Activated T-helper 1 cell treated with Interleukin-2 at 50 U/mL for 16 hours (primary cell): ENCODE measurements at places on chromosomes 11 and 22.

DNA sequence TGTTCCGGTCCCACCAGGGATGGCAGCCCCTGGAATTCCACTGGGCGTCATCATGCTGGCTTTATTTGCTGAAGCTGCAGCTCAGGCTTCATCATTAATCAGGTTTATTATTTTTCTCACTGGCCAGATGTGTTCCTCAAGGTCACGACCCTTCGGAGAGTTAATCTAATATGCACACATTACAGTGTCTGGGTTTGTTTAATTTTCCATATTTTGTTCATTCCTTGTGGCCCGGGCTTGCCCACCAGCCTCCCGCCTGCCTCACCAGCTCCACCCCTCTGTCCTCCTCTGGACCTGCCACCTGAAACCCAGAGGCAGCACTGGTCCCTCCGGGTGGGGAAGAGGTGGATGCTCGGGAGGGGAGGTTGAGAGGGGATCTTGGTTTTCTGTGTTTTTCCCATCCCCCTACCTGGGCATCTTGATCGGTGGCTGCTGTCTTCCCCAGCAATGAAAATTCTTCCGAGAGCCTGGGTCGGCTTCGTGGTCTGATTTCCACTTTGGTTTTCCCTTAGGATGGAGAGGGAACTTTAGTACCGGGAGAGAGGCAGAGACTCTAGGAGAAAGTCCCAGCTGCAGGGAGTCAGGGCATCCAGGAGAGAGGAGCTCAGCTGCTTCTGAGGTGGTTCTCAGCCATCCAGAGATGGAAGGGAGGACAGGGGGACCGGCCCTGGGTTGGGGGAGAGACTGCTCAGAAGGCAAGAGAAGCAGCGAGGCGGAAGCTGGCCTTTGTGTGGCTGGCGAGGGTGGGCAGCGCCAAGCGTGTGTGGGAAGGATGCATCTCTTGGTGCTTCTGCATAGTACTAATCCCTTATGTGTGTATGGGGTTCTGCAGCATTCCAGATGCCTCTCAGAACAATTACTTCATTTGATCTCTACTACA is 2.1 kb downstream of the GRIK4 start:
- DNase-seq: no peak

DNA sequence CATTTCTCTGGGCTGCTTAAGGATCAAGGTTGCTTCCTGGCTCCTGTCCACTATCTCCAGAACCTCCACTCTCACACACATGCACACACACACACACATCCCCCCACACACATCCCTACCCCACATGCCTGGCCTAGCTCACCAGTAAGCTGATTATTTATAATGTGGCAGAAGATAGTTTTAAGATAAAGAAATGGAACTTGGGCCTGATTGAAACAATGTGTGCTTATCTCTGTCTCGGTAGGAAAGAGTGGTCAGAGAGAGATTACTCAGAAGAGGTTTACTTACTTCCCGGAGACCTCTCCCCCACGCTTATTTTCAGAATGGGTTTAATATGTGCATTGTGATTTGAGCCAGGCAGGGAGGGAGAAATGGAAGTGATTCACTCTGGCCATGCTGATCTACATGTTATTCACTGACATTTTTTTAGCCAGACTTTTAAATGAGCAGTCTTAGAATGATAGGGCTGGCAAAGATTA is 422.4 kb downstream of the TENM4 start:
- DNase-seq: no peak

GRCh38 chr22:48394787-48395186 is 1432.9 kb downstream of the BRD1 start:
- DNase-seq: no peak

GRCh38 chr22:42437488-42438292 is 5.5 kb upstream of the NFAM1 start:
- peak; percentile 75 for DNase-seq

- DNase-seq: no peak
Observed at GRCh38 chr11:106482917-106483785, 405.7 kb downstream of the AASDHPPT start.

DNA sequence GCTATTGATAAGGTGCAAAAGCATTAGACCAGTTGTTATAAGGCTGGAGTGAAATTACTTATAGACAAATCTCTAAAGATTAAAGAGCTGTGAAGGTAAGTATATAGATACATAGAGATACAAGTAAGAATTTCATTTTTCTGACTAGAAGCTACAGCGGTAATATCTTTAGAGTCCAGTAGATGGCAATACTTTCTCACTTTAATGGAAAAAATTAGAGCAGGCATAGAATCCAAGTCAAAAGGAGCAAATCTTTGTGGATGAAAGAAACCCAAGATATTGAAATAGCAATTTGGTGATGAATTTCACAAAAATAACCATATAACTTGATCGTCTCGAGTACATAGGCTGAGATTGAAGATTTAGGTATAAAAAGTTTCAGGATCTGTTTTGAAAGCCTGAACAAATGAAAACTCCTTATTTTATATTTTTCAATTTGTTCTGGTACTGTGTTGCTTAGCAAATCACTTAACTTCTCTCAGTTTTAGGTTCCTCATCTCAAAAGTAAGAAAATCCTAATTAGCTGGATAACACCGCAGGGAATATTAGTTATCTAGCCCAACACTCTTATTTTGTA is 81.9 kb downstream of the UVRAG start:
- DNase-seq: no peak

DNA sequence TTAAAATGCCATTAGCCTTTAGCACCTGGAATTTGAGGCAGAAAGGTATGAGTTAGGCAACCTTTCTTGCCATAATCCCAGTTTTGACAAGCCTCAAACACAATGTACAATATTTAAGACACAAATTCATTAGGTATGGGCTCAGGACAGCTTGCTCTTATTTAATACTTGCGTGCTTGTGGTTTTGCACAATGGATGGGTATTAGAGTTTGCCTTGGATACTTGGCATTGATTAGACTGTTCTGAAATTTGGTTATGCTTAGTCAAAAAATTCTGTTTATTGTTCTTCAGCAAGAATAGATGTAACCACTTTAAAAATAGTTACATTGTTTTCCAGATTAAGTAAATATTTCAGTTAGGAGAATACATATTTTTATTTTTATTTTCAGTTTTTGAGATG is 5.4 kb upstream of the C11orf65 start:
- DNase-seq: no peak

GRCh38 chr11:29243616-29244015 is 773.2 kb downstream of the KCNA4 start:
- no peak for DNase-seq

GRCh38 chr11:15629690-15630321 is 515.1 kb downstream of the INSC start:
- no peak for DNase-seq

DNA sequence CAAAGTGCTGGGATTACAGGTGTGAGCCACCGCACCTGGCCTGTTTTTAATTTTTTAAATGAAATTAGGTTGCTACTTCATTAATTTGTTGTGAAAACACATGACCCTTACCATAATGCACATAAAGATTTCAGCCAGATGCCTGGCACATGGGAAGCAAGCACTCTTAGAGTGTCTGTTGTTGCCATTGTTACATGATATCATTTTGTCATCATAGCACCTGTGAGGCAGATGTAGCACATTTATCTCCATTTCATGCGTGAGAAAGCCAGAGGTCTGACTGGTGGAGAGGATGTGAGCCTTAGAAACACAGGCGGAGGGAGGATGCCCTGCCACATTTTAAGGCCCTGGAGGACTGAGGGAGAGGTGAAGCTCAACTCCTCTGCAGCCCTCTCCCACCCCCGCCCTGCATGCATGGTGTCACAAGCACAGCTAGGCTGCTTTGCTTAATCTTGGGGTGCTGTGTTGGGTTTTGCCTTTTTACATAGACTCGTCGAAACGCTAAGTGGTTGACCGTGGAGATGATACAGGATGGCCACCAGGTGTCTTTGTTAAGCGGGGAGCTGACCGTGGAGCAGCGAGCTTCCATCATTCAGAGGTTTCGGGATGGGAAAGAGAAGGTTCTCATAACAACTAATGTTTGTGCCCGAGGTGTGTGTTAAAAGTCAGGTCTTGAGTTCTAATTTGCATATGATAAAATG is 14.0 kb downstream of the DDX25 start:
- DNase-seq: no peak

GRCh38 chr11:33931067-33931466 is 39.2 kb upstream of the LMO2 start:
- DNase-seq: no peak
